ENCODE measurements at places on chromosomes 13 and 19.

DNA sequence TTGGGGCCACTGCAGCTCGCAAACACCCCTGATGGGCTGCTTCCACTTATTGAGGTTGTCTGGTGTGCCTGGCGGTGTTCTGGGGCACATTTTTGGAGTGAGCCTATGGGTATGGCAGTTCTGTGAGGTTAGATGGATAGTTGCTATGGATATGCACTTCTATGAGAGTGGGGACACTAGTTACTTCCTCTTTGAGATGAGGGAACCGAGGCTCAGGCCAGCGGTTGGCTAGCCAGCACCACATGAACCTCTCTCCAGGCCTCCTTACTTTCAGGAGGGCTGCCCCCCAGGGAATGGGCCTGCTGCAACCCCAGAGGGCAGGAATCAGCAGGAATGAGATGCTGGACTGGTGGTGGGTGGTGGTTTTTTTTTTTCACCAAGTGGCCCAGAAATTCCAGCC lies 13.5 kb upstream of the PRR19 start:
- DNase-seq, result no peak

DNA sequence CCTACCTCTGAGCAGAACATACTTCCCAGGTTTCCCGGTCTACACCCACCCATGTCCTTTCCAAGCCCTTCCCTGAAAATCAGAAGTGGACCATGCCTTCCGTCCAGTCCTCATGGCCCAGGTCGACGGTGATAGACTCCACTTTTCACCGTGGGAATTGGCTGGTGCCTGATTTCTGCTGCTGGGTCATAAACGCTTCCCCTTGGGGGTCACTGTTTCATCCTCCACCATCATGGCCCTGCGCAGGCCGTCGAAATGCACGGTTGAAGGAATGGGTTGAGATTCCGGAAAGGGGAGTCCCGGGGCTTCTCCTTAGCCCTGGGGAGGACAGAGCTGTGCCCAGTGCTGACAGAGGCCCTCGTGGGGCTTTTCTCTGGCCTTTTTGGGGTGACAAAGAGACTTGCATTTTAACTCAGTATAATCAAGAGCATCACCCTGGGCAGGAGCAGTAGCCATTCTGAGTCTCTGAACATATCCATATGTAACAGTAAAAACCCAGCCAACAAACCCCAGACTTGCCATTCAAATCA lies 75.5 kb downstream of the SOX1 start:
- no peak for DNase-seq

GRCh38 chr13:37476874-37477273 lies 121.7 kb downstream of the POSTN start:
- no peak for DNase-seq

DNA sequence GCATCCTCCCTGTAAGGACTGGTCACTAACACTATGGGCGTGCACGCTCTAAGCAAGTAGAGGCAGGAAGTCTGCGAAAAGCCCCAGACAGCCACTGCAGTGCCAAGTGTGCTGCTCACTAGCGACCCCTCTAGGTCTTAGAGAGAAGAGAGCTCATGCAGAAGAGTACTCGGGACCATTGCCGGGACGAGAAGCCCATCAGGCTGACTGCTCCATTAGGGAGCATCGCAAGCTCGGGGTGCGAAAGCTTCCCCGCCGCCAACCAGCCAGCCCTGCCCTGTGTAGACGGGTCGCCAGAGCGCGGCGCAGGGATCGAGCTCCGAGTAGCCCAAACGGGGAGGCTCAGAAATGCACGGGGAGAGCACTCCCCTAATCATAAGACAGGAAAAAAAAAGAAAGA lies 16.6 kb downstream of the POU4F1 start:
- DNase-seq, result no peak

- DNase-seq, result peak; percentile 20
These were observed 15.7 kb downstream of the PNPLA6 start for GRCh38 chr19:7550987-7551761.

- DNase-seq, result peak; percentile 23
These were observed 5.0 kb upstream of the JUNB start for GRCh38 chr19:12786141-12786870.

All from CD4-positive, alpha-beta T cell treated with Interleukin-15 for 4 hours (primary cell).